ENCODE measurements at places on chromosomes 2 and 18.
A peak's percentile ranks its signal among the peaks of the same experiment; 100 is the strongest.

GRCh38 chr18:75339936-75340605, 87.4 kb downstream of the SMIM21 start:
- H3K4me1 ChIP-seq = no peaks in the 10 kb centered on the region
- no peak overlapping the region for H3K4me3 ChIP-seq
- H3K27ac ChIP-seq = no peak overlapping the region
- no peaks in the 10 kb centered on the region for H3K36me3 ChIP-seq
- no peaks in the 10 kb centered on the region for H3K27me3 ChIP-seq
- no peak for DNase-seq

DNA sequence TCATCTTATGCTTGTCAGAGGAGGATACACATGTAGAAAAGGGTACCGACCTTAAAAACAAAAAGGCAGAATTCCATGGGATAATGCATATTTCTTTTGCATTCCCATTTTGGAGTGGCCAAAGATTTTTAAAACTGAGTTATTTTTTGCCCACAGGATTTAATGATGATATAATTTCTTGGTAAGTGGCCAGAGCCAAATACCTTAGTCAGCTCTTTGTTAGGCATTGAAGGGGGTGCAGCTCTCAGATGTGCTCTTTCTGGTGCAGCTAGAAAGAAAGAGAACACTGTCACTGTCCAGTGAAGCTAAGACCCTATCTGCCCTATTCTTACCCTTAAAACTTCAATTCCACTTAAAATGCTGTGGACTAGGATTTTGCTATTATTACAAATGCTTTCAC, 10.8 kb downstream of the COQ10B start:
- peaks cover 43% of the 10 kb centered on the region for H3K36me3 ChIP-seq
- H3K27me3 ChIP-seq = no peaks in the 10 kb centered on the region
- no peak for DNase-seq

DNA sequence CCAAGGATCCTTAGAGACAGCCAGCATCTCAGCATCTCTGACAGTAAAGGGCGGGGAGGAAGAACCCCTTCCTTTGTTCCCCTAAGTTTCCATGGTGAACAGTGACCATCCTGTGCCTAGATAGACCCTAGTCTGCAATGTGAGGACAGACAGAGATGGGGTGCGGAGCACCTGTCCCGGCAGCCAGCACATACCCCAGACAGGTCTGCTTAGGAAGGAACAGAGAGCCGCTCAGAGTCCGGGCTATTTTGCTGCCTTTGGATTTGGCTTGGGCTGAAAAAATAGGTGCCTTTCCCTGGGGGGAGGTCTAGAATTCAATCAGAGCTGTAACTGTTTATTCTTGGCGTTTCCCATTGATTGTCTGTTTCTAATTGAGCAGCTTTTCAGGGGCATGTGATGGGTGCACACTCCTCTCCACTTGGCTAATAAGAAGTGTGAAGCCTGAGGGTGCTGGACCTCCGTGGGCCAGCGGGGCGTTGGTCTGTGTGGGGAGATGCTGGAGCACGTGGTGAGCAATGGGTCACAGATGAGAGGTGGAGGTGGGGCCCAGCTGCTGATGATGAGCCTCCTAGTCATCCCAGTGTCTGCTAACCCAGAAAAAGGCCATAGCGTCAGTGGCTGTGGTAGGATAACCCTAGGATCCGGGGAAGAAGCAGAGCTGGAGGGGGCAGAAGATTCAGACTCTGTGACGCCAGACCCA, 236.8 kb downstream of the SEPTIN10 start:
- DNase-seq = peak; percentile 30
- H3K27me3 ChIP-seq = peaks cover 6% of the 10 kb centered on the region
- H3K4me3 ChIP-seq = no peak overlapping the region

DNA sequence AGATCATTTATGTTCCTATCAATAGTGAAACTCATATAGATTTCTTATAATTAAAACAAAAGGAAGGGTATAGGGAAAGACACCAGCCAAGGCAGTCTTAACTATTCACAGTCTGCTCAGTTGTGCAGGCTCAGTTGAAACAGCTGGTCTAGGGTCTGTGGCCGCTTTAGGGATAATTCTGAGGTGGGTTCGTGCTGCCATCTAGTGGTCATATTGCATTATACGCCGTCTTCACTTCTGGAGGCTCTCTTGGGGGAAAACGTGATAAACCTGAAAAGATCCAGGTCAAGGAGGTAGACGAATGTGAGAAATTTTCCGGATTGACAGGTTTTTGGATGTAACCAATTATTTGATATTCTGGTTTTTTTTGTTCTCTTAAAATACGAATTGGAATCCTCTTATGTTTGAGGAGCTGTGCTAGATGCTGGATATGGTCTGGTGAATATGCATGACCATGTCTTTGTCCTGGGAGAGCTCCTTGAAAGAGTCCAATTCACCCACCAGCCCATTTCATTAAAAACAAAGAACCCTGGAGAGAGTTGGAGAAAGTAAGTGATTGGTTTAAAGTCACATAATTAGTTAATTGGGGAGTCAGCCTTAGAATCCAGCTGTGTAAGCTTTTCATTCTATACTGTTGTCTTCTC, 492.4 kb downstream of the PLCL1 start:
- H3K27me3 ChIP-seq = peaks cover 66% of the 10 kb centered on the region
- no peaks in the 10 kb centered on the region for H3K36me3 ChIP-seq
- H3K4me3 ChIP-seq = no peak overlapping the region
- DNase-seq = peak; percentile 89

DNA sequence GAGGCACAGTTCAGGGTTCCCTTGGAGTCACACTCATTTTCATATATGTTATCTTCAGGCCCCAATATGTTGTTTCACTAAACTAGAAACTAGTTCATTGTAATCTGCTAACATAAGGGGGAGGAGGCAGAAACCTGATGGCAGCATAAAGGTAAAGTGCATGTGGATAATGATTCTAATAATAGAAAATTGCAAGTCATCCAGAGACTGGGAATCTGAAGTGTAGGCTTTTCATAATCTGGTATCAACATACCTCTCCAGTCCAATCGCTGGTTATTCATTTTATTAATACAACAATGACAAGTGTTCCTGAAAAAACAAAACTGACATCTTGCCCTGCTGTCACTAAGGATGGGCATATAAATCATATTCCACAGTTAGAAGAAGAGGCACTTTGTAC, 326.3 kb upstream of the ZNF804A start:
- DNase-seq = no peak
- H3K36me3 ChIP-seq = no peaks in the 10 kb centered on the region
- no peak overlapping the region for H3K4me3 ChIP-seq
- no peak overlapping the region for H3K27ac ChIP-seq
- no peaks in the 10 kb centered on the region for H3K4me1 ChIP-seq
- no peaks in the 10 kb centered on the region for H3K27me3 ChIP-seq

DNA sequence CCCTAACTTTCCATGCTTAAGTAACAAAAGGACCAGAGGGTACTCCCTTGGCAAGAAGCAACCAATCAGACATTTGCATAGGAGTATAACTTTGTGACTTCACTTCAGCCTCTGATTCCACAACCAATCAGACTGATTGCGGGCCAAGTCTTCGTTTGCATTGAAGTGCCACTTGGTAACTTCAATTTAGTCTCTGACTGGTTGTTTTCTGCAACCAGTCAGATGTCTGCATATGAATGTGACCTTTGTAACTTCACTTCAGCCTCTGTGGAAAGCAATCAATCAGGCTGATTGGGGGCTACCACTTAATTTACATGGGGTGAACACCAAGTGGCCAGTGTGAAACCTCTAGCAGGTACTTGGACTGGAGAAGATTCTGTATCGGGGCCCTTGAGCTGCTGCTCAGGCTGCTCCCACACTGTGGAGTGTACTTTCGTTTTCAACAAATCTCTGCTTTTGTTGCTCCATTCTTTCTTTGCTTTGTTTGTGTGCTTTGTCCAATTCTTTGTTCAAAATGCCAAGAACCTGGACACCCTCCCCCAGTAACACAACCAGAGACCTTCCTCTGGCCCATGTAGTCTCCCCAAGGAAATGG, 241.5 kb downstream of the ACKR3 start:
- H3K4me3 ChIP-seq = no peak overlapping the region
- H3K4me1 ChIP-seq = no peaks in the 10 kb centered on the region
- H3K27me3 ChIP-seq = no peaks in the 10 kb centered on the region
- DNase-seq = no peak

- H3K36me3 ChIP-seq = peaks cover 19% of the 10 kb centered on the region
- H3K4me3 ChIP-seq = no peak overlapping the region
- no peaks in the 10 kb centered on the region for H3K27me3 ChIP-seq
- DNase-seq = no peak
Measured at GRCh38 chr18:7775843-7776242, 208.7 kb downstream of the PTPRM start.

DNA sequence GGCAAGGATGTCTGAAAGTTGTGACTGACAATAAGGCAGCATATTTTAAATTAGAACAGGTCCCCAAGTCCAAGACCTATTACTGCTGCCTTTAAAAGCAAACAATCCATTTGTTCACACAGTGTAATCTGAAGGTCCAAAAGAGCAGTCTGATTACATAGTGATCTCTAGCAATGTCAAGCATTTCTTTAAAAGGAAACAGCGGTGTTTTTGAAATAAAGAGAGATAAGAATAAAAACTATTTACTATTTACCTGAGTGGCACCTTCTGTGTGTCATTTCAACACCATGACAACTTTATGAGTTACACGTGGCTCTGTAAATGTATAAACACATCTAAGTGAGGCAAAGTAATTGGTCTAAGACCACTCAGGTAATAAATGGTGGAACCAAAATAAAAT, 1009.9 kb upstream of the CNTNAP5 start:
- no peak overlapping the region for H3K27ac ChIP-seq
- H3K4me3 ChIP-seq = no peak overlapping the region
- H3K27me3 ChIP-seq = no peaks in the 10 kb centered on the region
- H3K36me3 ChIP-seq = no peaks in the 10 kb centered on the region
- peaks cover 2% of the 10 kb centered on the region for H3K4me1 ChIP-seq
